CD8-positive, alpha-beta memory T cell (primary cell): ENCODE measurements at places on chromosomes 3 and 15. TPM values are rescaled to one million over a fixed set of nuclear protein-coding genes. Genes with fewer than 3 reads are reported as not detected.

DNA sequence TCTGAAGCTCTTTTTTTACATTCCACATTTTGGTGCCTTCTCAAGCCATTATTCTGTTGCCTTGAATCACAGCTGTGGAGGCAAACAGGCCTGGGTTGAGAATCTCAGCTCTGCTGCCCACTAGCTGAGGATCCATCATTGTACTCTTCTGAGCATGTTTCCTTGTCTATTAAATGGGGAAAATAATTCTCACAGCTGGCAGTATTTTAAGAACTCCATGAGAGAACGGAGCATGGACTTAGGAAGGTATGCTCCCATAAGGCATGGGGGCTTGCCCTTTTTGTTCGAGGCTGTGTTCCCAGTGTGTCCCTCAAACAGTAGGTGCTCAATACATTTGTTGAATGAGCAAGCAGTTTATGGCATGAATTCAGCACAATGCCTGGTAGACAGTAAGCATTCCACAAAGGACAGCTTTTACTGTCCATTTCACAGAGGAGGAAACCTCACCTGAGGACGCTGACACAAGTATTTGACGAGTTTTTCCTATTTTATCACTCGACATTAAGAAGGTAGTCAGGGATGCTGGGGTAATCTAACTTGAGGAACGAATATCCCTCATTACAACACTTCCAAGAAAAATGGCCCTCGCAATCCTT, 2.1 kb upstream of the PTPRG start:
- DNase-seq, result no peak

DNA sequence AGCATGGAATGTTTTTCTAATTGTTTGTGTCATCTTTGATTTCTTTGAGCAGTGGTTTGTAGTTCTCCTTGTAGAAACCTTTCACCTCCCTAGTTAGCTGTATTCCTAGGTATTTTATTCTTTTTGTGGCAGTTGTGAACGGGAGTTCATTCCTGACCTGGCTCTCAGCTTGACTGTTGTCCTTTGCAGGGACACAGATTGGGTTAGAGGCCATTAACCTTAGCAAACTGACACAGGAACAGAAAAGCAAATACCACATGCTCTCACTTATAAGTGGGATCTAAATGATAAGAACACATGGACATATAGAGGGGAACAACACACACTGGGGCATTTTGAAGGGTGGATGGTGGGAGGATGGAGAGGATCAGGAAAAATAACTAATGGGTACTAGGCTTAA, 52.2 kb upstream of the RORA start:
- DNase-seq, result no peak

DNA sequence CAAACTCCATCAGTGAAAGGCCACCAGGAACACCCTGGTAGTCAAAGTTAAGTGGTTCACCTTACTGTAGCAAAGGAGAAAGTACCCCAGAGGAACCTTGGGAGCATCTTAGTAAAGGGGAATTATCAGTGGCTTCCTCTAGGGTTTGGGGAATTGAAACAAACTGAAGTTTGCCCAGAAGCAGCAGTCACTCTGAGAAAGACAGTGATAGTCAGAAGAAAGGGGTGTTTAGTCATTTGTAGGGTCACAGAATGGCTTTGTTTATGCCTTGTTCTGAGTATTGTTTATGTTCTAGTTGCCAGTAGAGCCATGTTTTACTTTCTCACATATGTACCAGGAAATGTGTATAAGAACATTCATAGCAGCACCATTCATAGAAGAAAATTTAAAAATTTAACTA, 93.8 kb downstream of the FHIT start:
- no peak for DNase-seq

Gene IMPG2
- 0.20 TPM for total RNA-seq

GRCh38 chr15:88609344-88610090, 11.6 kb upstream of the AEN start:
- DNase-seq, result no peak

Gene UBXN7
- 51.7 TPM for total RNA-seq

GRCh38 chr3:6147883-6148282, 713.0 kb upstream of the GRM7 start:
- no peak for DNase-seq

- no peak for DNase-seq
These were observed 157.2 kb downstream of the TIGIT start for GRCh38 chr3:114451051-114451451.

GRCh38 chr3:152769523-152769922, 65.4 kb upstream of the P2RY1 start:
- no peak for DNase-seq

DNA sequence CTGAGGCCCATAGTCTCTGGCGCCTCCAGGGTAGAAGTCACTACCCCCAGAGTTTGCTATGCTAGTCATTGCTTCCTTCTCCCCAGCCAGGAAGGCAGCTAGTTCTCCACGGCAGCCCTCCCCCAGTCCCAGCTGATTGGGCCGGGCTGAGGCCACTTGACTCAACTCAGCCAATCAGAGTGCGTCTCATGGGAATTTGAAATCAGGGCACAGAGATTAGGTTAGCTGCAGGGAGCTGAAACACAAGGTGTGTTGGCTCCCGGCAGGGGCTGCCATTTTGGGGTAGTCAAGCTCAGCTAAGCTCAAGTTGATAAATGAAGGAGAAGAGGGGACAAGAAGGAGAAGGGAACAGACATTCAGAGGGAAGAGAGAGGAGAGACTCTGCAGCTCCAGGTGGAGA, 32.8 kb downstream of the LINGO1 start:
- no peak for DNase-seq

Gene CLEC3B
- total RNA-seq, result not detected

Gene TRH
- total RNA-seq, result not detected

- no peak for DNase-seq
These were observed 76.0 kb upstream of the DCBLD2 start for GRCh38 chr3:98977520-98977919.

GRCh38 chr3:133750259-133750656, 4.1 kb downstream of the TF start:
- DNase-seq, result no peak

DNA sequence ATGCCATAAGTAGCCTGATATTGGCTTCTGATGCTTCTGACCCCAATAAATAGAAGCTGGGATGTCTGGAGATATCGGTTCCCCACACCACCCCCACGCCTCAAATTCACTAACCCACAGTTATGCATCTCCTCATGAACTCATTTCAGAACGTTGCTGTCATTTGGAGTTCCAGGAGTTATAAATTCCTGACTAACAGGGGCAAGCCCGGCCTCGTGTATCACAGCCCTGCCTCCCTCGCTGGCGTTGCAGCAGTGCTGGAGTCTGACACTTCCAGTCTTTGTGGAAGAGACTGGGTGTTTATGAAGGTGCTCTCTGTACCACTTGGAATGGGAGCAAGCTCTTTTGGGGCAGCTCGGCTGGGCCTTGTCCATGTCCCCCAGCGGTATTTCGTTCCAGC, 101.0 kb downstream of the ANP32A start:
- no peak for DNase-seq

- DNase-seq, result no peak
These were observed 101.6 kb upstream of the NR2E3 start for GRCh38 chr15:71708741-71709140.

- DNase-seq, result no peak
These were observed 58.4 kb upstream of the POLG start for GRCh38 chr15:89393056-89393455.

DNA sequence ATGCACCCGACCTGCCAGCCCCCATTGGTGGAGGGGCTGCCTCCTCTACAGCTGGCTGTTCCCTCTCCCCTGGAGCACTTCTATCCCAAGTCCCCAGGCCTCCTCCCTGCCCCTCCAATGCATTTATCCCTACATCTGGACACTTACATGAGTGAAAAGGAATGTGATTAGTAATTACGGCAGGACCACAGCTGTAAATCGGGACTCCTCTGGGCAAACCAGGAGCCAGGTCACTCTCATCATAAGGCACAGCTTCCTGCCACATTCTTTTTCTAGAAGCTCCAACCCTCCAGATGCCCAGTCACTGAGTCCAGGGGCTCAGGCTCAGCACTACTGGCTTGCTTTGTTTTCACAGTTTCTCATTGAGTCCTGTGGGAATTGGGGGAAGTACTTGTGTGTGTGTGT, 54.3 kb downstream of the IL20RB start:
- DNase-seq, result no peak

DNA sequence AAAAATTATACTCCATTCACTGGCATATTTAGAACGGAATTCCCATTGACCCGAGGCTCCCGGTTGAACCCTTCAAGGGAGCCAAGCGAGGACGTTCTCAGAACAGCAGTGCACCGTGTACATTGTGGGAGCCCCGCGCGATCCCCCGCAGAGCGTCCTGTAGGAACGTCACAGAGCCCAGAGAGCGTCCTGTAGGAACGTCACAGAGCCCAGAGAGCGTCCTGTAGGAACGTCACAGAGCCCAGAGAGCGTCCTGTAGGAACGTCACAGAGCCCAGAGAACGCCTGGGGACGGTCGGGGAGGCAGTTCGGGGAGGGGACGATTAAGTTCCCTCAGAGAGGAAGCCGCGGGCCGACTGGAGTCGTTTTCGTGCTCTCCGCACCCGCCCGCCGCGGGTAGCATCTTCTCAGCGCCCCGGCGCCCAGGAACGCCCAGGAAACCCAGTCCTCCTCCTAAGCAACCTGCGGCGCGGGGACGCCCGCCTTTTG, 506 bp upstream of the ATP1B3 start:
- DNase-seq, result peak; percentile 87

DNA sequence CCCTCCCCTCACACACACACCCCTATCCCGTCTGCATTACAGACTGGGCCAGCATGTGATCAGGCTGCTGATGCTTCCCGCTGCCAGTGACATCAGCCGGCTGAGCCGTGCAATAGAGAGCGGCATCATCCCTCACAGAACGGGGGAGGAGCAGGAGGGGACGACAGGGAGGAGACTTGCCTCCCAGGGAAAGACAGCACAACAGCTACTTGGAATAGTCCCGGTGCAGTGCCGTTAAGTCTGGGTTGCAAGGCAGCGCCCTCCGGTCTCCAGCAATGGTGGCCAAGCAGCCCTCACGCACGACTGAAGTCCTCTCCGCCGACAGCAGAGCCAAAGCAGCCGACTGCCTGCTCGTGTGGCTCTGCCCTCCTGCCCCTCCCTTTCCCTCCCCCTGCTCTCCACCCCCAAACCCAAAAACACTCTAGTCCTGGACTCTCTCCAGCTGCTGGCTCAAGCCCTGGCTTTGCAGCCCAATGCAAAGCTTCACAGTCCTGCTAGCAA, 31.5 kb upstream of the RPS17 start:
- DNase-seq, result no peak

Gene SH2D7
- total RNA-seq, result not detected
